Skeletal muscle cell (primary cell): ENCODE measurements at places on chromosomes 3 and 15.

DNA sequence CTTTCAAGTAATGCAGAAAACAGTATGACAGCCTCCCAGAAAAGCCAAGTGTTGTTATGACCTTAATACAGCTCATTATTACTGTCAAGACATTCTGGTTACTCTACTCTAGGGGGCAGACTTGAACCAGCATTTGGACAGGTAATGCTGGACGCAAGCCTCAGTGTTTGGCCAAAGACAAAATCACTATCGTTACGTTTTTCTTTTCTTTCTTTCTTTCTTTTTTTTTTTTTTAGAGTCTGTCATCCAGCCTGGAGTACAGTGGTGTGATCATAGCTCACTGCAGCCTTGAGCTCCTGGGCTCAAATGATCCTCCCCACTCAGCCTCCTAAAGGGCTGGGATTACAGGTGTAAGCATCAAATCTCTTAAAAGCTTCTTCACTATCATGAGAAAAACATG is 29.4 kb upstream of the TMEM45A start:
- DNase-seq: peak; percentile 36

GRCh38 chr3:37627951-37628620 is 233.6 kb upstream of the CTDSPL start:
- no peak for DNase-seq

DNA sequence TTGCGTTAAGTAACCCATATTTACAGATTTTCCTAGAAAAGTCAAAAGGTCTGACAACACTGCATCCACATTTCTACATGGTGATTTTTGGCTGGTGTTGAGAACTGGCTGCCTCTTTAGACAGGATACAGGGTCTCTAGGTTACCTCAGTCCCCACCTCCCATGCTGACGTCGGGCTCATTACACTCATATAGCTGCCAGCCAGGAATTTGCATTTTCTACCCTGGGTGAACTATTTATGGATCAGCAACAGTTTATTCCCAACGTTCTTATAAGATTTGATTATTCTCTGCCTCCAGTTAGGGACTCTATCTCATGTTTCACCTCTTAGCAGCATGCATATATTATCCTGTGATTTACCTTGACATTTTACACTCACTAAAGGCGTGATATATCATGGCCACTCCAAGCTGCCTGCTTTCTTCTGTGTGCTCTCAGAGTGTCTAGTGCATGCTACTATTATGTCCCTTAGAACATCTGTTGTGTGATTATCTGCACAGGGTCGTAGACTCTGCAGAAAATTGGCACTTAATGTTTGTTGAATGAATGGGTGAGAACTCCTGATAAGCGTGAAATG is 49.0 kb downstream of the CLDN11 start:
- no peak for DNase-seq

DNA sequence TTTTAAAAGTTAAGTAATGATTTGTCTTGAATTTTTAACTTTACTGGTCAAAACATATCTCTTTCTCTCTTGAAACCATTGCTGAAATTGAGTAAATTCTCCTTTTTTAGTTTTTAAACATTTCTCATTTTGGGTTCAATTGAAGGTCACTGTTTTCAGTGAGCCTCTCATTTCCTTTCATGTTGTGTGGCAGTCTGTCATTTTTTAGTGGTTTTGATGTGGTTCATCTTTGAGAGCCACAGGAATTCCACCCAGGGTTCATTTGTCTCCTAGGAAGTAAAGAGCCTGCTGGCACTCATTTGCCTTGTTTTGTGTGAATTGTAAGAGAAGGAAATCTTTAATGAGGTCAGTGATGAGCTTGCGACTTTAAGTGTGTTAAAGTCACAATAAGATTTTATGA is 10.4 kb downstream of the CLDN11 start:
- no peak for DNase-seq

- peak; percentile 31 for DNase-seq
Observed at GRCh38 chr15:78979456-78980320, 34.8 kb upstream of the CTSH start.

DNA sequence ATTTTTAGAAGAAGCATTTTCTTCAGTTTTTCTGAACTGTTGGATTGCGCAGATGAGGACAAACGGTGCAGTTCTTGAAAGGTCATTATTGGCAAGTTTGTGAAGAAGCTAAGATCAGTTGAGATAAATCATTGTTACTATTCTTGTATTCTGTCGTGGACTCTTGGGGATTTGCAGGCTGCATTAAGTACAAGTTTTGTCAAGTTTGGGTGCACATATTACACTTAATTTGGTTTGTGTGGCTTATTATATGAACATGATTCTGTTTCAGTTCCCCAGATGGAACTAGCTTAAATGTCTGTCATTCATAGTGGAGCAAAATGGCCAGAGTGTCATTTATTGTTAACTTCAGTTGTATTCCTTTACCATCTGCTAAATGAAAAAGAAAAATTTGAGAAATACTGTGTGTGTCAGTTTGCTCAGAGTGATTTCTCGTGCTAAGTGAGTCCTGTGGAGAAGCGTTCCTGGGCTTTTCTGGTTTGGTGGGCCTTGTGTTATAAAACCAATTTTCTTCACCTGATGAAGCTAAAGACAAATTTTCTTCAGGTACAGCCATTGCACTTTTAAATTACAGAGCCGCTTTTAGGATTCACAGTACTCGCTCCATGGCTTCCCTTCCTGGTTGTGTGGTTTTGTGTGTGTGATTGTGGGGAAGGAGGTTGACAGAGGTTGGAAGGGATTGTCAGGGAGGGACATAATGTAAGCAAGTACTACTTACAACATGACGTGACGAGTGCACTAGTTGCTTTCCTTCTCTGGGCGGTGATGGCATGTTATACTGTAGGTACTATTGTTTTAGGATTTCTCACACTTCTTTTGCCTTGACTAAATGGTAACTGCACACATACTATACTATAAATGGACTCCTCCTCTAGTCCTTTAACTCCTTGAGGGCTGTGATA is 1.7 kb downstream of the AKAP13 start:
- no peak for DNase-seq

DNA sequence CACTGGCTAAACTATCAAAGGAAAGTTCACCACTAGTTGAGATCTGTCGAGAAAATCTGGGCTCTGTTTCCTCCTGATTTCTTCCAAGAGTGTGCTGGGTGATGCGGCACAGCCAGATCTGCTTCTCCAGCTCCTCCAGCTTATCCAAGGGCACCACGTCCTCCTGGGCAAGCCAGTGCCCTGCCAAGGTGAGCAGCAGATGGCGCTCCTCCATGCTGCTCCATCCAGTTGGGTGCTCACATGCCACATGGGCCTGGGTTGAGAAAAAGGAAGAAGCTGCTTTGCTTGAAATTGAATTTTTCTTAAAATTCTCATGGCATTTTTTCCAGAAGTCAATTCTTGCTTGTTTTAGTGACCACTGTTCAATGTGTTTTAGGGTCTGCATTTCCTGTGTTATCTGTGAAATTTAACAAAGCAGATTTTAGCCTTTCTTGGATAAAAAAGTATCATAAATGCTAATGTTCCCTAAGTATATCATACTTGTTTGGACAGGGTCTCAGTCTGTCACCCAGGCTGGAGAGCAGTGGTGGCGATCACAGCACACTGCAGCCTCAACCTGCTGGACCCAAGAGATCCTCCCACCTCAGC is 47.3 kb downstream of the EIF3J start:
- DNase-seq: no peak

- DNase-seq: no peak
Observed at GRCh38 chr3:188827576-188827975, 344.2 kb upstream of the TPRG1 start.

DNA sequence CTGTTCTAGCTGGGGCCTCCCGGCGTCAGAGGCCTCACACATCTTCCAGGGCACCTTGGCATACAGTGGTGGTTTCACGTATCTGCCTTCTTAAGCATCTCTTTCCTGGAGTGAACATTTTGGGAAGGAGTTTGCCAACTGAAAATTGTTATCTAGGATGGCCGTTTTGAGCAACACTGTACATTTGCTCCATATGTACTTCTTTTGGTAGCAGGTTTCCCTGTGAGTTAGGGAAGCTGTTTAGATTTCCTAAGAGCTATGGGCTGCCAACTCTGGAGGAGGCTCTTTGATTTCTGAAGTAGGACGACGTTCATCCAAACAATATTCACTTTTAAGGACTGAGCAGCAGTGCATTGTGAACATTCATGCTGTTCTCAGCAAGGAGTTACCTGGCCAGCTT is 665.9 kb downstream of the SQOR start:
- no peak for DNase-seq

- DNase-seq: peak; percentile 43
Observed at GRCh38 chr3:106745344-106746168, 631.7 kb upstream of the CCDC54 start.

DNA sequence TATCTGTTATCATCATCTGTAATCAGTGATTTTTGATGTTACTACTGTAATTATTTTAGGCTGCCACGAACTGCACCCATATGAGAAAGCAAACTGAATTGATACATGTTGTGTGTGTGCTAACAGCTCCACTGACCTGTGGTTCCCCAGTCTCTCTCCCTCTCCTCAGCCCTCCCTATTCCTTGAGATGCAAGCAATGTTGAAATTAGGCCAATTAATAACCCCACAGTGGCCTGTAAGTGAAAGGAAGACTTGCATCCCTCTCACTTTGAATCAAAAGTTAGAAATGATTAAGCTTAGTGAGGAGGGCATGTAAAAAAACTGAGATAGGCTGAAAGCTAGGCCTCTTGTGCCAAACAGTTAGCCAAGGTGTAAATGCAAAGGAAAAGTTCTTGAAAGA is 218.6 kb upstream of the LRRFIP2 start:
- no peak for DNase-seq

- DNase-seq: peak; percentile 91
Observed at GRCh38 chr3:177337541-177338331, 140.5 kb upstream of the TBL1XR1 start.

DNA sequence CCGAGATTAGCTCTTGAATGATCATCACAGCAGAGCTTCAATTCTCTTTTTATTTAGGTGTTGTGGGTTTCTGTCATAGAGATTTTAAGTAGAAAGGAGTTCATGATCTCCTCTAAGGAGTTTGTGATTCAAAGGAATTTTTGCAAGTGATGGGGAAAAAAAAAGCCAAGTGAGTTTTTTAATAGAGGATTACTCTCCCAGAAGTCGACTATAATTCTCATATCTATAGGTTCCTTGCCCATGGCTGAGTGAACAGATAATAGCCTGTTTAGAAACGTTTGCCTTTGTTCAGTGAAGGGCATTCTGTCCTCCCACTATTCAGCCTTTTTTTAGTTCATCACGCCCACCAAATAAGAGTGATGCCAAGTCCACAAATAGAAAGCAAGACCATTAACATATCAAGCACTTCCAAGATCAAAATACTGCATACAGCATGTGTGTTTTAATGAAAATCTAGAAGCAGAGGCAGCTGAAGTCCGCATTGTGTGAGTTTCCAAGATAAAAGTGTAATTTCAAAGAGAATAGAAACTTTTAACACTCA is 398.4 kb upstream of the CNTN3 start:
- DNase-seq: no peak

- no peak for DNase-seq
Observed at GRCh38 chr15:77475898-77476297, 55.2 kb downstream of the HMG20A start.

- no peak for DNase-seq
Observed at GRCh38 chr15:101531170-101531569, 41.7 kb upstream of the PCSK6 start.

DNA sequence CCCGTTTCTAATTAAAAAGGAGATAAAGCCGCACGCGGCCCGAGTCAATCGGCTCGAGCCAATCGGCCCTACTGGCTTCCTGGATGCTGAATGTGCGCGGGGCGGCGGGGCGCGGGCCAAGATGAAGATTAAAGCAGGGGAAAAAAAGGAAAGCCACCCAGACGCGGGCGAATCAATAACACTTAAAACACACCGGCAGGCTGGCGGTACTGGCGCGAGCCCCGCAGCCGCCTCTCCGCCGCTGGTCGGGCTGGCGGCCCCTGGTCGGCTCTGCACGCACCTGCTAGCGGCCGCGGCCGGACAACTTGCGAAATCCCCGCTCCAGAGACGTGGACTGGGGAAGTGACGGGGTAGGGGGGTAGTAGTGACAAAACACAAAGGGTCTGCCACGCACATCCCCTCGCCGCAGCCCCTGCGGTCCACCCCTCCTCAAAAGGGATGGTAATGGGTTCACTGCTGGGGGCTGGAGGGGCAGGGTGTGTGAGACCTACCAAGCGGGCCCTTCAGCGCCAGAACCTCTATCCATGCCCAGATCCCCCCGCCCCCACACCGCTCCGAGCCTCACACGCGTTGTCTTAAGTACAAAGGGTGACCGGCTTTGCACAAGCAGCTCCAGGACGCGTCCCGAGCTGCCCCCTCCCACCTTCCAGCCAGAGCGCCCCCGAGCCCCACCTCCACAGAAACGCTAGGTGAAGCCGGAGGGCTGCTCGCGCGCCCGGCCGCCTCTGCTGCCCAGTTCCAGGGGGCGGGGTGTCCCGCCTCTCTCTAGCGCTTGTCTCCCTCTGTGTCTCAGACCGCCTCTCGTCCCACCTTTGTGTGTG is 1.4 kb downstream of the WNT7A start:
- no peak for DNase-seq

DNA sequence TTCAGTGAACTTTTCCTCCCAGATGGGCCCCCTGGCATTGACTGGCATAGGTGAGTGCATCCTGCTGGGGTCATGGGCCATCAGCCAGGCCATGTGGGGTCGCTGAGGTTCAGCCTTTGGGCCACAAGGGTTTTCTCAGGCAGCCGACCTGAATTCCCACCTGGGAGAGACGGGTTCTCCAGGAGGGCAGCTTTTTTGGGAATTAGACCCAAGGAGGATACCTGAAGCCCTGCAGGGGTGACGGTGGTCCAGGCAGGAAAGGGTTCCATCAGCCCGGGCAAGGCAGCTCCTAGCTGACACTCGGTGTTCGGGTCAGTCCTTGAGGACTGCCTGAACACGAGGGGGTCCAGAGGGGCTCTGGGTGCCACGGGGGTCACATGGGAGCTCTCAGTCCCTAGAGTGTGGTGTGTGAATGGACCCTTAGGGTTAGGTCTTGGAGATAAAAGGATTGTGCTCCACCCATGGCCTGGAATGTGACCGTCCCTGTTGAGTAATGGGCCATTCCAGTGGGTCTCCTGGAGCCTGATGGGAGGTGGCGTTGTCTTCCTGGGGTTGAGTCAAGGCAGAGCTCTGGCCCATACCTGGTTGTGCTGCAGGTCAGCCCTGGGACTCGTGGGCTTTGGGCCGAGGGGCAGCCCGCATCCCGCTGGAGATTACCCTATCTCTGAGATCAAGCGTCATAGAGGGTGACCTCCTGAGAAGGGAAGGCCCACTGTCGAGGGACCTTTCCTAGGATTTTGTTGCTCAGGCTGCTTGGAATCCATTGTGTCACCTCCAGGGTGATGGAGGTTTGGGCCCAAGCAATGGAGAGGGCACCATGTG is 192.8 kb downstream of the UBE3A start:
- no peak for DNase-seq

GRCh38 chr15:79373113-79373512 is 59.0 kb upstream of the MINAR1 start:
- DNase-seq: no peak

- no peak for DNase-seq
Observed at GRCh38 chr15:80536716-80537115, 132.5 kb downstream of the ARNT2 start.

DNA sequence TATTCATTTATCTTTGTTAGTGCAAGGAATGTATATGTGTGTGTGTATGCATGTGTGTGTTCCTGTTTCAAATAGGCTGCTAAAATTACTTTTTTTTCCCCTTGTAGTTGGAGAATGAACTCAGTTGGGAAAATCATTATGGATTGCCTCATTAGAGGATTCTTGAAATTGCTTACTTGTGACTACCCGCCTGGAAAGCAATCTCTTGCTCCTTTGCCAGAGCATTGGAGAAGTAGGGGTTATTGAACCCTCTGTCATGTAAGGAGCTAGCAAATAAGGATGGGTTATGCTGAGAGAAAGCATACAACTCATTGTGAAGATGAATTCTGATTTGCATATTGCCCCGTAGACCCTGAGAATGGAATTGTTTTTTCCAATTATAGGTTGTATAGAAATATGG is 474.5 kb downstream of the CADM2 start:
- DNase-seq: no peak

- peak; percentile 10 for DNase-seq
Observed at GRCh38 chr15:50854601-50855490, 53.6 kb upstream of the AP4E1 start.
